Activated T-helper 1 cell treated with anti-CD3 and anti-CD28 coated beads, Interleukin-2, amount 50 U/mL, for 16 hours (primary cell): ENCODE measurements at places on chromosomes 1 and 21.

DNA sequence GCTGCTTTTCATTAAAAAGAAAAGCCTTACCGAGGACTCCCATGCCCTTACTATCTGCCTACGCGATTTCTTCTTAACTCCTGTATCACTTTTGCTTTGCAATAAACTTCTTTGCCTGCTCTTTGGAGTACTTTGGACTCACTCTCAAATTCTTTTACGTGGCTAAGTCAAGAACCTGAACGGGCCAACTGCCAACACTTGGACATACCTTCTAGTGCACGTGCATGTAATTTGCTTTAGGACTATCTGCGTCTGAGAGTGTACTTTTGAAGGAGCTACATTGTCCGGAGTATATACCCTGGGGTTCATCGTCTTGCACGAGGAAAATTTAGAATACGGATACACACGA lies 3.6 kb upstream of the OTUD3 start:
- DNase-seq = no peak

GRCh38 chr21:45592208-45592619 lies 50.0 kb upstream of the SLC19A1 start:
- DNase-seq = no peak

DNA sequence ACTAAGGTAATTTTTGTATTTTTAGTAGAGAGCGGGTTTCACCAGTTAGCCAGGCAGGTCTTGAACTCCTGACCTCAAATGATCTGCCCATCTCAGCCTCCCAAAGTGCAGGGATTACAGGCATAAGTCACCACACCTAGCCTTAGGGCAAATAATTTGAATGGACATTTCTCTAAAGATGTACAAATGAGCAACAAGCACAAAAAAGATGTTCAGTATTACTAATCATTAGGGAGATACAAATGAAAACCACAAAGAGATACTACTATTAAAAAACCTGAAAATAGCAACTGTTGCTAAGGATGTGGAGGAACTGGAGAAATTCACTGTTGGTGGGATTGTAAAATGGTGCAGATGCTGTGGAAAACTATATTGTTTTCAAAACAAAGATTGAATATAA lies 79.1 kb downstream of the GABPA start:
- DNase-seq = no peak

GRCh38 chr1:119935915-119936314 lies 39.6 kb upstream of the ADAM30 start:
- DNase-seq = no peak

DNA sequence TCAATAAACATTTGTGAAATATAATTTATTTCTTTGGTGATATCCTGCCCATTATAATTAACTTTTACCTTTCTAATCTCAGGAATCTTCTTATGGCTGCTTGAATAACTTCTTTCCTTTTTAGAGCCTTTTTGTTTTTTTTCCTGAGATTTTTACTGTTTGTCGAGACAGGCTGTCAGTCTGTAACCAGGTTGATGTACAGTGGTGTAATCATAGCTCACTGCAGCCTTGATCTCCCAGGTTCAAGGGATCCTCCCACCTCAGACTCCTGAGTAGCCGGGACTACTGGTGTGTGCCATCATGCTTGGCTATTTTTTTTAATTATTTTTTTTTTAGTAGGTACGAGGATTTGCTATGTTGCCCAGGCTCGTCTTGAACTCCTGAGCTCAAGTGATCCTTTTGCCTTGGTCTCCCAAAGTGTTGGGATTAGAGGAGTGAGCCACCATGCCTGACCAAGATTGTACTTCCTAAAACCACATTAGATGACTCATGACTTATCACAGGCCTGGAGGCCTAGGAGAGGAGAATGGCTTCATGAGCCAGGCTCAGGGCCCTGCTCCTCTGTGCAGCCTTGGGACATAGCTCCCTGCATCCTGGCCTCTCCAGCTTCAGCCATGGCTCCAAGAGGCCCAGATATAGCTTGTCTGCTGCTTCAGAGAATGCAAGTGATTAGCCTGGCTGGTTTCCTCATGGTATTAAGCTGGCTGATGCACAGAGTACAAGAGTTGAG lies 48.6 kb downstream of the CTH start:
- DNase-seq = no peak

DNA sequence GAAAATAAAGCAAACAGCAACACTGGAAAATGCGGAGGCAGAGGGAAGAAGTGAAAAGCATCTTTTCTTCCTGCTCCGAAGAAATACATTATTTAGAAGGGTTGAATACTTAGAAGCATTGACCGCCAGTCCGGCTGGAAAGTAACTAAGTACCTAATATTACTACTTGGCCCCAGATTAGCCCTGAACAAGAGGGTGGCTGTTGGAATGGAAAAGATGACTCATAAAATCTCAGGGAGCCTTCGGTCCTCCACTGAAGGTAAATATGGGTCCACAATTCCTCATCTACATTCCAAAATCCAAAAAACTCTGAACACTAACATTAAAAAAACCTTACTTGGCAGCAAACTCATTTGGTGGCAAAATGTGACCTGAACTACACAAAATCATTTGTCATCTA lies 40.1 kb downstream of the BCAR3 start:
- no peak for DNase-seq

DNA sequence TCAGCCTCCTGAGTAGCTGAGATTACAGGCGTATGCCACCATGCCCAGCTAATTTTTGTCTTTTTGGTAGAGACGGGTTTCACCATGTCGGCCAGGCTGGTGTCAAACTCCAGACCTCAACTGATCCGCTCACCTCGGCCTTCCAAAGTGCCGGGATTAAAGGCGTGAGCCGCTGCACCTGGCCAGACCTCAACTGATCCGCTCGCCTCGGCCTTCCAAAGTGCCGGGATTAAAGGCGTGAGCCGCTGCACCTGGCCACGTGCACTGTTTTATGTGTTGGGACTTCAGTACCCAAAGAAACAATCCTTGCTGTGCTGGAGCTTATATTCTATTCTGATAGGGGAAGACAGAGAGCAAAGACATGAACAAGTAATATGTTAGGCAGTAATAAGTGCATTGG lies 10.1 kb downstream of the TRAF5 start:
- no peak for DNase-seq
